ENCODE measurements at places on chromosomes 5 and 9.

DNA sequence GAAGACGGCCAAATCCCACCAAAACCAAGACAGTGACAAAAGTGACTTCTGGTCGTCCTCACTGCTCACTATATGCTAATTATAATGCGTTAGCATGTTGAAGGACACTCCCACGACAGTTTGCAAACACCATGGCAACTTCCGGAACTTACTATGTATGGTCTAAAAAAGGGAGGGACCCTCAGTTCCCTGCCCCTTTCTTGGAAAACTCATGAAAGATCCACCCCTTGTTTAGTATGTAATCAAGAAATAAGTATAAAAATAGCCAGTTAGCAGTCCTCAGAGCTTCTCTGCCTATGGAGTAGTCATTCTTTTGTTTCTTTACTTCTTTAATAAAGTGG lies 9.5 kb downstream of the FCN2 start:
- DNase-seq, result no peak

- no peak for DNase-seq
These were observed 73.4 kb upstream of the FBXW11 start for GRCh38 chr5:172079876-172080275.

- DNase-seq, result no peak
These were observed 70.4 kb downstream of the ARHGEF37 start for GRCh38 chr5:149651686-149652085.

GRCh38 chr5:6261668-6262067 lies 116.7 kb downstream of the MED10 start:
- no peak for DNase-seq

GRCh38 chr5:132456296-132456986 lies 34.1 kb downstream of the IRF1 start:
- DNase-seq, result peak; percentile 57

GRCh38 chr5:751496-751895 lies 33.0 kb downstream of the ZDHHC11B start:
- no peak for DNase-seq

DNA sequence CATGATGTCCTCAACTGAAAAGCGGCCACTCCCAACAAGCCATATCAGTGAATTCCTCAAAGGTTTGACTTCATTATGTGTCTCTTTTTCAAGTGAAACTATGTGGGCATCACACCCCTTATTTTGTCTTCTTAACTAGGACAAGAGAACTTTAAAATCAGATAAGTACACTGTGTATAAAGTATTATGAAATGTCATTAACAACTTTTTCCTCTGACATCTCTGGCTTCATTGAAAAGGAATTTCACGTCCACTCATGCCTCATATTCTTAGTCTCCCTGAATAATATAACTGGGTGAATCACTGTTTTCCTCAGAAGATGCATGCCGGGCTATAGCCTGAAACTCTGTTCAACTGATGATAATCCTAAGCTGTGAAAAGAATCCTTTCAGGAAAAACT lies 415.8 kb downstream of the ACTL7B start:
- peak; percentile 82 for DNase-seq

GRCh38 chr5:102777099-102777498 lies 22.0 kb downstream of the PAM start:
- DNase-seq, result no peak

DNA sequence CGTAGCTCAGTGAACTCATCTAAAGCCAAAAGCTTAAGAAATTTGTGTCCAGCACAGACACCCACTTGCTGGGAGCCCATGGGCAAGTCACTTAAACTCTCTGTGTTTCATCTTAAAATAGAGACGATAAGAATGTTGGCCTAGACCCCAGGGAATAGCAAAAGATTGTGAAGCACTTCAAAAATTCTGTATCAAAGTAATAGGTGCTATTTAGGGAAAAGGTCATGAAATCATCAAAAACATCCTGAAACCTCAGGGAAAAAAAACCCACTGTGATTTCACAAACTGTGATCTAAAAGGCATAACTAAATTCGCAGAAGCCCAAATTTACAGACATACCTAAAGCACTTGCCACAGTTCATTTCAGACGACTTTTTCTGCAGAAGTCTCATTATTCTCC lies 278.3 kb downstream of the NR2F1-AS1 start:
- peak; percentile 46 for DNase-seq

GRCh38 chr9:93897075-93897970 lies 57.8 kb downstream of the BARX1 start:
- no peak for DNase-seq

DNA sequence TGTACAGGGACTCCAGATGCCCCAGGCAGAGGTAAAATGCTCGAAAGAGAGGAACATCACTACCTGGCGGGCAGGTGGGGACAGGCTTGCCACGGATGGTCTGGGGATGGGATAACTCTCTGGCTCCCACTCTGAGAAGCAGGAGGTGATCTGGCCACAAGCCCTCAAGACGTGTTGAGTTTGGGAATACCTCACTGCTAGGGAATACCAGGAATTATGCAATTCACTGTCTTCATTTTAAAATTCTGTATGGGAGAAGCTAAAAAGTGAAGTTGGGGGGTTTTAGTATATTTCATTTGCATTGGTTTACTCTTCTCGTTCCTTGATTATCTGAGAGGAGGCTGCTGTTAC lies 510.4 kb downstream of the CCDC171 start:
- no peak for DNase-seq

DNA sequence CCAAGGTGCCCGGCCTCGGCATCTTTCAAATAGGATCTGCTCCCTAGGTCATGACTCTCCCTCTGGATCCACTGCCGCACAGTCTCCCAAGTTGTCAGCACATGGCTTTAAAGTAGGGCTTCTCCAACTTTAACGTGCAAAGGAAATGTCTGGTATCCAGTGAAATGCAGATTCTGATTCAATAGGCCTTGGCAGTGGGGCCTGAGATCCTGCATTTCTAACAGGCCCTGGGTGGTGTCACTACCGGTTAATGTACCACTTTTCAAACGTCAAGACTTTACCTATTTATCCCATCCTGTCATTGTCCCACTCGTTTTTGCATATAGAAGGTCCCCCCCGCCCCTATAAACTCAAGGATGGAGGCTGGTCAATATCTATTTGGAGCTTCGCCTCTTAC lies 137.6 kb upstream of the ZNF618 start:
- no peak for DNase-seq

DNA sequence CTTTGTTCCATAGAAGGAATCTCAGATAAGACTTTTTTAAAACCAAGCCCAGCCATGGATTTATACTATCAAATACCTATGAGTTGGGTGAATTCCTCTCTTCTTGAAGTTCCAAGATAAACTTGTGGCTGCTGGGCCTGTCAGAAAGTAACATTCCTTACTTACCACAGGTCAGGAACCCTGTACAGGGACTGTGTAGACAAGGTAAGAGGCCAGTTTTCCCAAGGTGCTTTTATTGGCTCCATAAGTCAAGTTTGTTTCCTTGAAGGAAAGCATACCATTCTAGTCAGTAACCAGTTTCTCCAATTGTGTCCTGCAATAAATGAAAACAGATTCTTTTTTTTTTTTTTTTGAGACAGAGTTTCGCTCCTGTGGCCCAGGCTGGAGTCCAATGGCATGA lies 8.8 kb upstream of the CLTB start:
- DNase-seq, result peak; percentile 46

- no peak for DNase-seq
These were observed 248.8 kb downstream of the TENT4A start for GRCh38 chr5:6961837-6962635.

DNA sequence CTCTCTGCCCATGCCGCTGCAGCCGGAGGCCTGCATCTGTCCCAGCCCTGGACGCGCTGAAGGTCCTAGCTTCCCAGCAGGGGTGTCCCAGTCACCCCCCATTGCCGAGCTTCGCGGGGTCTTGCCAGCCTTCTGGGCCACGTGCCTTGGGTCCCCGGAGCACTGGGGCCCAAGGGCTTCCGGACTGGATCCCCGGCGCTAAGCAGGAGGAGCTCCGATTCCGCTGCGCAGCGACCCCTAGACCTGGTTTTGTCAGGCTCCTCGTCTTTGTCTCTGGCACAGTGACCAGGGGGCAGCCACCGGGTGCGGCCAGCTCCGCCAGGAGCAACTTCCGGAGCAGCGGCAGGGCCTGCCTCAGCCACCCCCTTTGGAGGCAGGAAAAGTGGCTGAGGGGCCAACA lies 3.3 kb upstream of the IRX1 start:
- DNase-seq, result no peak

DNA sequence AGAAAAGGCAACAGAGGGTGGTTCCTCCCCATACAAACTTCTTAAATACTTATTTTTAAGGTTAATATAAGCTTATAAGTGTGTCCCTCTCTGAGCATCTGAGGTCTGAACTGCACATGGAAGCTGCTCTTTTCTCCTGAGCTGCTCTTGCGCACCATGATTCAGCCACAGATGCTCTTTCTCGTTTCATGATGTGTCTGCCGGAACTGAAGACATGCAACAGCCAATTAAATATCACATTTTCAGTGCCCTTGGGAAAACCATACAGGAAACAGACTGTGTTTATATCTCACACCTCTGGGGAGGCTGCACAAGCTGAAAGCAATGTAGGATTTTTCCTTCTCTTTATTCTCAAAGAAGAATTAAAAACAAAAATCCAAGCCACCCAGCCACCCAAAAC lies 96.8 kb upstream of the NREP start:
- DNase-seq, result no peak

- no peak for DNase-seq
These were observed 6.4 kb downstream of the S1PR3 start for GRCh38 chr9:88997646-88998045.

DNA sequence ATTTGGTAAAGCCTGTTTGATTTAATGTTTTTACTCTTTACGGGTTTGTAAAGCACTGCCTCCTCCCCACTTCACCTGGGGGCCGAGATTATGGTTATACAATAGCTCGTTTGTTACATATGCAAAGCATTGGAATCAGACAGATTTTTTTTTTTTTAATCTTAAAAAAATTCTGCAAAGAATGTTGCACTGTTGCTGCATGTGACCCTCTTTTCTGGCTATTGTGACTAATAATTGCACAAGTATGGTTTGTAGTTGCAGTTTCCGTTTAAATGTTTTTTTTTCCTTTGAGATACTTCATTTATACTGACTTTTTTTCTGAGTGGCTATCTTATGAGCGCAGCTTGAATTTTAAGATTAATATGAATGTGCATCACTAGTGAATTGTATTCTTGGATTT lies 165.3 kb downstream of the KDM4C start:
- peak; percentile 18 for DNase-seq

GRCh38 chr9:34510497-34511468 lies 12.0 kb downstream of the ENHO start:
- DNase-seq, result no peak

- DNase-seq, result no peak
These were observed 30.6 kb downstream of the NDUFS6 start for GRCh38 chr5:1831677-1832313.

- DNase-seq, result no peak
These were observed 243.8 kb downstream of the KDM4C start for GRCh38 chr9:7001571-7001970.
